ENCODE measurements at places on chromosomes 12 and 14.
A peak's percentile ranks its signal among the peaks of the same experiment; 100 is the strongest.

DNA sequence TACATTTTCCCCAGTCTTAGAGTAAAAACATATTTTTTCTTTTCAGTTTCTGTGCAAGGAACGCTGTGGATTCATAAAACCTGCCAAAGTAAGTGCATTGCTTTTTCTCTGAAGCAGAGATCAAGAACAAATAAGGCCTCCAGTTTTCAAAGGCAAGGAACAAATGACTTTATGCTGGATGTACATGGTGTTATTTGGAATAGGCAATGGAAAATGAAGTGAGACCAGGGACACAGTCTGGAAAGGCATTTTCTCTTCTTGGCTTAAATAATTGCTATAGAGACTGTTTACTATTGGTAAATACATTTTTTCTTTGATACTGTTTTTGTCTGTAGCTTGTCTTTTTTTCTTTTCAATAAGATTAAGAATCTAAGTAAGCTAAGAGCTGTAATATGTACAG is 725.9 kb upstream of the MDGA2 start:
- no peak for DNase-seq

- DNase-seq, result no peak
Measured at GRCh38 chr14:90308561-90308960, 23.2 kb downstream of the NRDE2 start.

- DNase-seq, result no peak
Measured at GRCh38 chr12:48978741-48979601, 849 bp downstream of the WNT1 start.

DNA sequence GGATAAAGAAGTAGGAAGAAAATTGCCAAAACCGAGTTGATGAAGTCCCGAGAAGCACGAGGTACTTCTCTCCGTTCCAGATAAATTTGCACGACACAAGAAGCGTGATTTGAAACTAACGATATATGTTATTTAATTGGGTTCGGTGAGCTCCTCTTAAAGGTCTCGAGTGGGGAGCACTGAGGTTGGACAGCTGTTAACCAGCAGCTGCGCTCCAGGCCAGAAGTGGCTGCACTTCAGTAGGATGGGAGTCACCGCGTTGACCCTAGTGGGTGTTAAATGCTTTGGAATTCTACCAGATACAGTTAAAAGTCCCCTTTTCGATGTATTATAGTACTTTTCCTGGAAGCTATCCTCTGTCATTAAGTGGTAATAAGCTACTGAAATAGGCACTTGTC is 953 bp upstream of the DCAF5 start:
- DNase-seq, result no peak

- peak; percentile 75 for DNase-seq
Measured at GRCh38 chr12:122203301-122204166, at the start of gene B3GNT4. Gene B3GNT4 (plus strand): TSS chr12:122203709. CDS start chr12:122204619, 910 bp downstream.

- DNase-seq, result no peak
Measured at GRCh38 chr14:69424149-69424923, 25.8 kb downstream of the SLC39A9 start.

DNA sequence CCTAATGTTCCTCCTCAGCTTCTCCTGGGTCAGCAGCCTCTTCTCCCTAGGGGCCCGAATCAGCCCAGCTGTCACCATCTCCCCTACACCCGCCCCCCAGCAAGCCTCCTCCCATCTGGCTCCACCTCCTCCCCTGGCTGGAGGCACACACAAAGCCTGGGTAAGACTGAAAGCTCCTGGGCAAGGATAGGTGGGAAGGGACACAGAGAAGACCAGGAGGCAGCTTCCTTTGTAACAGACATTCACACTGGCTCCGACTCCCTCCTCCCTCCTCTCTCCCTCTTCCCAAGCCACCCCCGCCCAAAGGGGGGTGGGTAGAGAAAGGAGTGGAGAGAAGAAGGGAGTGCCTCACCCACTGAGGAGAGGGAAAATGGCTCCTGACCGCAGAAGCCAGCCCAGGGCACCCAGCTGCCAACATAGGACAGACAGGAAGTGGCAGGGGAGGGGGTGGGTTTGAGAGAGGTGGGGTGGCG is 4.0 kb downstream of the CHD4 start:
- peak; percentile 90 for DNase-seq

DNA sequence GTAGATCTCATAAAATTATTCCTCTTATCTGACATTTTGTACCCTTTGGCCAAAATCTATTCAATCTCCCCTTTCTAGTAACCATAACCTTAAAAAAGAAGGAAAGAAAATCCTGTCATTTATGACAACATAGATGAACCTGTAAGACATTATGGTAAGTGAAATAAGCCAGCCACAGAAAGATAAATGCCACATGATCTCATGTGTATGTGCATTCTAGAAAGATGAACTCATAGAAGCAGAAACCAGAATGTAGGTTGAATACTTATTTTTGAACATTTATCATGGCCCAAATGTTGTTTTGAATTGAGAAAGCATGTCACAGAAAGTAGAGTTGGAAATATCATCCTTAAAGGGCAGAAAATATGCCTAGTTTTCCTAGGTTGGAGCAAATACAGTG is 1053.6 kb downstream of the SLC6A15 start:
- no peak for DNase-seq
